ENCODE measurements at places on chromosomes 12 and 14. TPM values are rescaled to one million over a fixed set of nuclear protein-coding genes. Genes with fewer than 3 reads are reported as not detected.

AMN gene
- total RNA-seq = 5.1 TPM

GRCh38 chr14:103708750-103709187 lies 6.5 kb downstream of the XRCC3 start:
- no peak for DNase-seq

PTPN6 gene
- total RNA-seq = 199 TPM

DNA sequence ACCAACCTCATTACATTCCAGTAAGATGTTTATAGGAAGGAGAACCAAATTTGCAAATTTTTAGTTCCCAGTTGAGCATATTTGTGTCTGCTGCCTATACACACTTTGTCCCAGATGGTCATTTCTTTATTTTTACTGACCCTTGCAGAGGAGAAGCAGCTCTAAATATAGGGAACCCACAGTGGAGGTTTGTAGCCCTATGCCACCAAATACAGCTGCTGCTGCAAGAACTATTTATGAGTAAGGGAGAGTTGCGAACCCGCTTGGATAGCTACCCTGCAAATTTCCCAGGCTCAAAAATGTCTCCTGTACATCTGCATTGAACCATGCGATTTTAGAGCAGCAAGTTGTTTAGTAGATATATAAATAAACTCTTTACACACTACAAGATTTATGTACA lies 48.2 kb downstream of the NAV3 start:
- DNase-seq = no peak

GRCh38 chr12:30934811-30935210 lies 8.3 kb downstream of the TSPAN11 start:
- DNase-seq = no peak

DNA sequence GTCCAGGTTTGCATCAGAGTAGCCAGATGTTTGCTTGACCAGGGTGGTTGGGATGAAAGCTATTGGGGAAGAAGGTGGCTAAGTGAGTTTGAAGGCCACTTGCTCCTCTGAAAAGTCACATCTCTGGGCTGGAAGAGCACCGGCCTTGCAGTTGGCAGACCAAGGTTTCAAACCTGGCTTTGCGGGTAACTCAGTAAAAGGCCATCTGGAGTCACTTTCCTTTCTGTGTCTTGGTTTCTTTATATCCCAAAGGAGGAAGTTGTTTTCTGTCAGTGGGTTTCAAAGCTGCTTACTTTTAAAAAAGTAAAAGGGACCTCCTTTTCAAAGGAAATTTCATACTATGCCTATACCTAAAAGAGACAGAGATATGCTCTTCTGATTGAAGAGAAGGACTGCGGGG lies 26.2 kb upstream of the CMA1 start:
- DNase-seq = no peak

GRCh38 chr12:59887178-59887577 lies 291.3 kb downstream of the SLC16A7 start:
- no peak for DNase-seq

- DNase-seq = no peak
These were observed 289.2 kb upstream of the SFSWAP start for GRCh38 chr12:131421509-131422186.

- DNase-seq = peak; percentile 1
These were observed 530 bp downstream of the APAF1 start for GRCh38 chr12:98645572-98646067.

MYH6 gene
- total RNA-seq = not detected

- no peak for DNase-seq
These were observed 139.7 kb downstream of the PRIMA1 start for GRCh38 chr14:93648440-93649168.

DNA sequence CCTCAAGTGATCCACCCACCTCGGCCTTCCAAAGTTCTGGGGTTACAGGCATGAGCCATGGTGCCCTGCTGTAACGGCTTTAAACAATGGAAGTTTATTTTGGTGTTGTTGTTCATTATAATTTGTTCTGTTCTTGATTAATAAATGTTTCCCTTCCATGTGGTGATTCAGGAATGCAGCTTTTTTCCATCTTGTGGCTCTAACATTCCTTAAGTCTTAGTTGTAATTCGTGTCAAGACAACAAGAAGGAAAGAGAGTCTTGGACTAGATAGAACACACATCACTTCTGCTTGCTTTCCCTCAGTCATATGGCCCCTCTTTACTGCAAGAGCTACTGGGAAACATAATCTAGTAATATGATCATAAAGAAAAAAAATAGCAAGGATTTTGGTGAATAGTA lies 211.6 kb downstream of the SLC6A15 start:
- DNase-seq = no peak

ANKRD9 gene
- total RNA-seq = 1.8 TPM

DNA sequence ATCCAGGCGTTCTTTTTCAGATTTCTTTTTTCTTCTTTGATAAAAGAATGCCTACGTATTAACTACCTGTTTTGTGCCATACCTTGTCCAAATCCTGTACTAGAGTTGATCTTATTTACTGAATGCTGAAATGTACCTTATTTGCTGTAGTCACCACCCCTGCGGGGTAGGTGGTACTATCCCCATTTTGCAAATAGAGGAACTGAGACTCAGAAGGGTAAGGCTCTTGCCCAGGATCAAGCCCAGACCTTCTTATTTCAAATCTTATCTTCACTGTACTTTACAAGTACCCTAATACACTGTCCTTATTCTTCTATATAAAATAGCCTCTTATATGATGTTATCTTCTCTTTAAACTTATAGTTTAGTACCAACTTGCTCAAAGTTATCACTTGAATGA lies 206.5 kb downstream of the SLC41A2 start:
- no peak for DNase-seq

DNA sequence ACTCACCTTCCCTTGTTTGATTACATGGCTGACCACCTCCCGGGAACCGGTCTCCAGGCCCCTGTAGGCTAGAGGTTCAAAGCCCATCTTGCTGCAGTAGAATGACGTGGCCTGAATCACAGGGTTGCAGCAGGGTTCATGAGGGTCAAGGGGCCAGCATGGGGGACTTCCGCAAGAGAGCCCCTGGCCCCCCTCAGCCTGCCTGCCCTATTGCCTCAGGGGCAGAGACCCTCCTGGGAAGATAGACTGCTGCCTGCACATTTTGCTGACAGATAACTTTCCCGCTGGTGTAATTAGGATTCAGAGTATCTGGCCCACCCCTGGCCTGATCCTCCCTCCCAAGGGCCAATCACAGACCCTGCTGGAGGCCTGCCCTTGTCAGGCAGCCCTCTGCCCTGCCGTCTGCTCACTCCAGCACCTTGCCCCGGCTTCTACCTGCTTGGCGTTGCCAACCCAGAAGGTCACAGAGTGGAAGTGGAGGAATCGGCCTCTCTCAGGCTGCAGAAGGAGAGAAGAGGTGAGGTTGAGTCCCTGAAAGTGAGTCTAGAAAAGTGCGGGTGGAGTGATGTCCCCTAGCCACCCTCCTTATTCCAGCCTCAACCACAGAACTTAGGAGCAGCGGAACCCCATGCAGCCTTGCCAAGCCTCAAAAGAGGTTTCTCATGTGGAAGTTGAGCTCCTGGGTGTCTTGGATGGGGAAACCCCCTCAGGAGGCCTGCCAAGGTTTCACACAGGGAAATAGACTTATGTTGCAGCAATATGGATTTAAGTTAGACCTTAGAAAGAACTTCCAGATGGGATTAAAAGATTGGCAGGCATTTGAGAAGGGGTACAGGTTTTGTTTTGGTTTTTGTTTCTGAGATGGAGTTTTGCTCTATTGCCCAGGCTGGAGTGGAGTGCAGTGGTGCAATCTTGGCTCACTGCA lies 1.1 kb downstream of the HPD start:
- no peak for DNase-seq

DNA sequence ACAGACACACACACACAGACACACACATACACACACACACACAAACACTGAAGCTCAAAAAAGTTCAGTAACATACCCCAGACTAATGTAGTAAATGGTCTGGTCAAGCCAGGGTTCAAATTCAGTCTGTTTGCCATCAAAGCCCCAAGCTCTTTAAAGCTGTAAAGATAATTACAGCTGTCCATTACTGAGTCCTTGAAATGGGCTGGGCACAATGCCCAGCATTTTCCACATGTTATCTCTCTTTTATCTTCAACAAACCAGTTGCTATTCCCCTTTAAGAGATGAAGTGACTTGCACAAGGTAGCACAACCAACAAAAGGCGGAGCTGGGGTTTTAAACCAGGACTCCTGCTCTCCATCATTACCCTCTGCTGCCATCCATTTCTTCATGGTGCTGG lies 7.6 kb upstream of the UNC119B start:
- DNase-seq = no peak

DLGAP5 gene
- not detected for total RNA-seq

DNA sequence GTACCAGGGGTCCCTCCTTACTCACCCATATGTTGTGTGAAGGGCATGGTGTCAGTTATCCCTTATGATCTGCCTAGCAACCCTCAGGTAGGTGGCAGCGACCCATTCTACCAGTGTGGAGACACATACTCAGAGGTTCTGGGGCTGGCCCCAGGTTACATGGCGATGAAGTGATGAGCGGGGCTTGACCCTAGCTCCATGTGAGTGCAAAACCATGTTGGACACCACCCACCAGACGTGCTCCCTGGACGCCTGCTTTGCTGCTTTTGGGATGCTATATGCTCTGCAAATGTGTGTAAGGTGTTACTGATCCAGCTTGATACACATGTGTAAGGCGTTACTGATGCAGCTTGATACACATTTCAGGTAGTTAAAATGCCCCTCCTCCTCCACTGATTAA lies 33.3 kb downstream of the EP400 start:
- DNase-seq = no peak

- no peak for DNase-seq
These were observed 27.4 kb downstream of the OAS2 start for GRCh38 chr12:113005762-113006161.

ABHD12B gene
- not detected for total RNA-seq

DNA sequence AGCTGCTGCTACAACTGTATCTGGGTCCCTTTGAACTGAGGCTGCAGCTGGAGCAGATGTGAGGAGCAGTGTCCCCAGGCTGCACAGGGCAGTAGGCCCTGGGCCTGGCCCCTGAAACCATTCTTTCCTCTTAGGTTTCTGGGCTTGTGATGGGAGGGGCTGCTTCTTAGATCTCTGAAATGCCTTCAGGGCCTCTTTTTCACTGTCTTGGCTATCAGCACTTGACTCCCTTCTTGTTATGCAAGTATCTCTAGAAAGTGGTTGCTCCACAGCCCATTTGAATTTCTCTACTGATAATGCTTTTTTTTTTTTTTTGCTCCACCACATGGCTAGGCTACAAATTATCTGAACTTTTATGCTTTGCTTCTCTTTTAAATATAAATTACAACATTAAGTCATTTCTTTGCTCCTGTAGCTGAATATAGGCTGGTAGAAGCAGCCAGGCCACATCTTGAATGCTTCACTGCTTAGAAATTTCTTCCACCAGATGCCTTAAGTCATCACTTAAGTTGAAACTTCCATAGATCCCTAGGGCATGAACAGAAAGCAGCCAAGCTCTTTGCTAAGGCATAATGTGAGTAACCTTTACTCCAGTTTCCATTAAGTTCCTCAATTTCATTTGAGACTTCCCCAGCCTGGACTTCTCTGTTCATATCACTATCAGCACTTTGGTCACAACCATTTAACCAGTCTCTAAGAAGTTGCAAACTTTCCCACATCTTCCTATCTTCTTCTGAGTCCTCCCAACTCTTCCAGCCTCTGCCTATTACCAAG lies 41.1 kb downstream of the ACSM4 start:
- no peak for DNase-seq

DNA sequence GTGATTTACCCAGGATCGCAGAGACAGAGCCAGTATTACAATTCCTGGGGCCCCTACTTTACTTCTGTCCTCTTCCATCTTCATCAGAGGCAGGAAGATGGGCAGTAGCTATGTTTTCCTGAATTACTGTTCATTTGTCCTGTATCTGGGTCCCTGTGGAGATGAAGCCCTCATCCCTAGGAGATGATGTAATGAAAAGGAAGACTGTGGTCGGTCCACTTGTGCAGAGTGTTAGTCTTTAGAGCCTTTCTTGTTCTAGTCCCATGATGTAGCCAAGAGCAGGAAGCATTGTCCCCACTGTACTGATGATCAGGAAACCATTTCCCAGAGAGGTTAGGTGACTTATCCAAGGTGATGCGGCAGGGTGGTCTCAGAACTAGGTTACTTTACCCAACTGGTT lies 2.6 kb downstream of the CD9 start:
- DNase-seq = no peak

GRCh38 chr12:72368719-72369422 lies 96.7 kb downstream of the TRHDE start:
- no peak for DNase-seq
